Stimulated activated CD4-positive, alpha-beta T cell treated with anti-CD3 and anti-CD28 coated beads, Interleukin-1b, Interleukin-23, amount 100 ng/mL, for 48 hours (primary cell): ENCODE measurements at places on chromosomes 12 and 14.

DNA sequence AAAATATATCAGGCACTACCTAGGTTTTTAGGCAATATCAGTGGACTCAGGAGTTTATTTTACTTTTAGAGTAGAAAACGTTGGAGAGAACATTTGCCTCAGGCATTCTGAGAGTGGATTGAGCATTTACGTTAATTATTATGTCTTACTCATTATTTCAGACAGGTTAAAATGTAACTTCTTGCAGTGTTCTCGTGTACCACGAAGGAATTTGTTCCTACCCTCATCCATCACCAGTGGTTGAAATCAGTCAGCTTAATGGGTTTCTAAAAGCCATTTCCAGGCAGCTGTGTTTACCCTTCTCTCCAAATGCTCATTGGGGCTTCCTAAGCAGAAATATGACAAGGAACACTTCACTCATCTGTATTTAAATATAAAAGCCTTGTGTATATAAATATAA is 9.1 kb upstream of the LDHB start:
- DNase-seq, result no peak

GRCh38 chr12:75812271-75813018 is 219.1 kb downstream of the PHLDA1 start:
- DNase-seq, result no peak

GRCh38 chr14:36835128-36835527 is 173.5 kb downstream of the PAX9 start:
- no peak for DNase-seq

DNA sequence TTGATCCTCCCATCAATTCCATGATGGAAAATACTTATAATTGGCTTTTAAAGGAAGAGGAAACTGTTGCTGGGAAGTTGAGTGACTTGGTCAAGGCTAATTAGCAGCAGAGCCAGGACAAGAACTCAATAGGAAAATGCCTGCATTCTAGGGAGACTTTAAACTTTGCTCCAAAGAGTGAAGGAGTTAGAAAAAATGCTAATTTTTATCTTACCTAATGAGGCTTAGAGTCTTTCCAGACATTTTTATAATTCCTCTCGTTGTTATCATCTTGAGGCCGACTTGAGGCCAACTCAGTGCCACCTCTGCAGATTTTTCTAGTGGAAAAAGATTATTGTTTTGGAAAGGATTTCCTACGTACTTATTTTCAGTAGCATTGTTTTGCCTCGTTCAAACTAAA is 344.6 kb downstream of the ETNK1 start:
- no peak for DNase-seq

- no peak for DNase-seq
Observed at GRCh38 chr14:103329401-103330347, 4.4 kb upstream of the EIF5 start.

DNA sequence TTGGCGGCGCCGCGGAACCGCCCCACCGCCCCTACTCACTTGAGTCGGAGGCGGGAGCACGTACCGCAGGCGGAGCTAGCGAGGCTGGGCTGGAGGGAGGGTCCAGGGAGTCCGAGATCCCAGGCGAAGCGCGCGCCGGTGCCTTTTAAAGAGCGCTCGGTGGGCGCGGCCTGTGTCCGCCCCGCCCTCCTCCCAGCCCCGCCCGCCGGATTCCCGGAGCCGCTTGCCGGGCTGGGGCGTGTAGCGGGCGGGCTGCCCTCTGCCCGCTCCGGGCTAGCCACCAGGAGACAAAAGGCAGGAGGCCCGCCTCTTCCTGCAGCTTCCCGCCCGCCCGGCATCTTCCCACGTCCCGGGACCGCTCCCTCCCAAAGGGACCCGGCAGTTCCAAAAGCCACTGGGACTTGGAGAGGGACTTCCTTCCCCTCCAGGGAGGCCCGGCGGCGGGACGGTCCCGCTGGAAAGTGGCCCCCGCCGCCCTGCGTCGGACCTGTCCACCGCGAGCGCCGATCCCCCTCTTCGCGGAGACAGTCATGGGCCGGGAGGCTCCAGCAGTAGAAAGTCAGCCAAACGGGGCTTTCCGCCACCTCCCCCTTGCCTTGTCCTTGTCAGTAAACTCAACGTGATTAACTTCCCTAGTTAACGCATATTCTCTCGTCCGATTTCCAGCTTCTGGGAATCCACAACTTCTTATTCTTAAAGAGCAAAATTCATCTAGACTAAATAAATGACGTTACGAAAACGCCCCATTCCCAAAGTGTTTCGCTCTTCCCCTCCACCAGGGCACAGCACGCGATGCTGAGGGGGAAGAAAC is at the start of gene CSRP2:
TSS of gene CSRP2 (minus strand) at position 121 of the 811 bp plus-strand sequence. CDS start 12,759 bp downstream, outside the sequence.
- DNase-seq, result peak; percentile 63

- DNase-seq, result no peak
Observed at GRCh38 chr14:70254476-70254961, 65.8 kb upstream of the SLC8A3 start.

DNA sequence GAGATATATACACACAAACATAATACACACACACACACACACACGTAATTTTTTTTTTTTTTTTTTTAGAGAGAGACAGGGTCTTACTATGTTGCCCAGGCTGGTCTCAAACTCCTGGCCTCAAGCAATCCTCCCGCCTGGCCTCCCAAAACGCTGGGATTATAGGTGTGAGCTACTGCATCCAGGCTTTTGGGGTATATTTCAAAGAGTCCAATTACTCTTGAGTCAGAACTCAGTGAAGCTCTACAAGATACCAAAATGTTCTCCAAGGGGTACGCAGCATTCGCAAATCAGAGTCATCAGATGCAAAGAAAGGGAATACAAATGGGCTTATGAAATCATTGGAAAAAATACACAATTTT is 54.0 kb downstream of the PHLDA1 start:
- DNase-seq, result no peak

DNA sequence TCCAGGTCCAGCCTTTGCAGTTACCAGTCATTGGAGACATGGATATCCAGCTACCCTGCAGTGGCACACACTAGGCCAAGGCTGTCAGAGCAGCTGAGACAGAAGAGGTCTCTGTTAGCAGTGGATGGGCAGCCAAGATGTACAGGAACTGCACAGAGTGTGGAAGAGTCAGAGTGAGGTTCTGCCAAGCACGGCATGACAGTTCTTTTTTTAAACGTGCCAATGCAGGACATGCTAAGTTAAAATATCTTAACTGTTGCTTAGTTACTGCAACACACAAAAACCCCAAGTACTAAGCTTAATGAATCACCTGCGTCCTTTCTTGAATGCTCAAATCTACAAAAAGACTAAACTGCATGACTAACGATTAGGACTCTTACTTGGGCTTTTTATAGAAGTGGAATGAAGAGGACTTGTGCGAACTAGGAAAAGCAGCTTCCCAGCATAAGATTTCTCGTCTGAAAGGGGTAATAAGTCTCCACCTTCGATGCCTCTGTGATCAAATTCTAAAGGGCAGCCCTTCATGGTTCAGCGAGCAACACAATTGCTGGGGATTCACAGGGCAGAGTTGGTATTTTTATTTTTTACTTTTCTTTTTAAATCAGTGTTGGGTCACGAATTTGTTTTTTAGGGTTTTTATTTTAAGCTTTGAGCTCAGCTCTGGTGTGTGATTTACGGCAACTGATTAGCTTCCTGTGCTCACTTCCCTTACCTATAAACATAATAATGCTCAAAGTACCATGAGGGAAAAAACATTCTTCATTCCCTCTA is 20.6 kb downstream of the MAPK1IP1L start:
- DNase-seq, result peak; percentile 19
